ENCODE measurements at places on chromosomes 4 and X. TPM values are rescaled to one million over a fixed set of nuclear protein-coding genes. Genes with fewer than 3 reads are reported as not detected.

Gene ATOH1
- total RNA-seq: not detected

Gene MAGEB6B
- not detected for total RNA-seq

Gene CXCL6
- total RNA-seq: 0.16 TPM

Gene PITX2
- total RNA-seq: 30.4 TPM

Gene TACR3
- total RNA-seq: 7.3 TPM

Gene OFD1
- 52.3 TPM for total RNA-seq

Gene MAGEC3
- total RNA-seq: not detected

Gene CSN2
- not detected for total RNA-seq

Gene GAGE12F
- total RNA-seq: not detected

Gene CCDC110
- total RNA-seq: 18.2 TPM

Gene HMGN5
- 4.9 TPM for total RNA-seq

Gene ZNF182
- 11.3 TPM for total RNA-seq

Gene F8A3
- 1.6 TPM for total RNA-seq

Gene CTAG1B
- total RNA-seq: not detected

Gene ARR3
- total RNA-seq: not detected

Gene SYN1
- total RNA-seq: 0.63 TPM

Gene S100G
- total RNA-seq: not detected

Gene LDB2
- total RNA-seq: 142 TPM

Gene FAM47A
- total RNA-seq: not detected

Gene GC
- not detected for total RNA-seq

Gene TMEM154
- 17.2 TPM for total RNA-seq

Gene TMEM31
- total RNA-seq: not detected

Gene PNMA6E
- not detected for total RNA-seq

Gene ALPK1
- total RNA-seq: 34.0 TPM

Gene RPA4
- 4.5 TPM for total RNA-seq

Gene FGD1
- 5.7 TPM for total RNA-seq

Gene NUP62CL
- total RNA-seq: 2.2 TPM

Gene CLDN34
- total RNA-seq: 0.32 TPM

Gene FANCB
- 12.6 TPM for total RNA-seq

Gene PPP4R3C
- not detected for total RNA-seq

Gene CFP
- 0.79 TPM for total RNA-seq
